Stimulated activated CD8-positive, alpha-beta memory T cell treated with anti-CD3 and anti-CD28 coated beads, Interleukin-7, amount 100 ng/mL, for 1 hour (primary cell): ENCODE measurements at places on chromosomes 1 and 21.

DNA sequence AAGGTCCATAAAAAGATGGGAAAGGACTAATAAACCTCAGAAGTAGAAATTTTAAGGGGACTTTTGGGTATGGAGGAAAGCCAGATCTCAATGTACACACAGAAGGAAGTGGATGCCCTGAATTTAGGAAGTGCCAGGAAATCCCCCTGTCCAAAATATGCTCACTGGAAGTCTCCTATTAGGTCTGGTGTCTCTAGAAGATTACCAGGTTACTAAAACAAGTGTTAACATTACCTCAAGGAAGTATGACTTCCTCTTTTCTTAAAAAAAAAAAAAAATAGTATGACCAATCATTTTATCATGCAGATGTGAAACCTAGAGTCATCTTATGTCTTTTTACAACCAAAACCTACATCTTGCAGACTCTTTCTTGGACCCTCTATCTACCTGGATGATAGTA is 30.7 kb downstream of the CD58 start:
- no peak for DNase-seq

DNA sequence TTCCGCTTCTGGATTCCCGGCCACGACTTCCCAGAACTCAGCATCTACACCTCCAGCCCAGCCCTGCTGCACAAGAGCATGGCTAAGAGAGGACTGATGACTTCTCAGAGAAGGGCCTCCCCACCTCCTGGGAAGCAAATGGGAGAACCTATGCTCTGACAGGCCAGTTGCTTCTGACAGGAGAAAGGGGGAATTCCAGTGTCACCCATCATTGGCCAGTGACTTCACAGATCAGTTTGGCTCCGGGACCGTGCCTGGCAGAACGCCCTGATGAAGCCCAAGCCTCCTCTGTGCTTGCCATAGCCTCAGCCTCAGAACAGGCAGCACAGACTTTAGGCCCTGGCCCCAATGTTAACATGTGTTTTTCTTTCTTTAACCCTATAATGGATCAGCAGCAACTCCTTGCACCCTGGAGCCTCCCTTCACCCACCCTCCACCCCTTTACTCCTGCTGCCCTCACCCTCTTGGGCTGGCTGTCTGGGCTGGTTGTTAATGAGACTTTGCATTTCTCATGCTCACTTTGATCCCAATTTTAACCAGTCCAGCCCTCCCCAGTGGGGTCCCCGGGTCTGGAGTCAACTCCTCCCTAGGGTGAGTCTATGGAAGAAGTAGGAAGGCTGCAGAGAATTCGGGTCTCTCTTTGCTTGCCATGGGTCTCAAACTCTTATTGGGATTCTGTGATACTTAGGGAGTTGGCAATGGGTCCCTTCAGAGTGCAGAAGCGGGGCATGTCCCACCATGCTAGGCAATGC is 42.7 kb upstream of the SLC30A1 start:
- no peak for DNase-seq

GRCh38 chr21:40162075-40162474 is 294.8 kb downstream of the PCP4 start:
- DNase-seq, result no peak

DNA sequence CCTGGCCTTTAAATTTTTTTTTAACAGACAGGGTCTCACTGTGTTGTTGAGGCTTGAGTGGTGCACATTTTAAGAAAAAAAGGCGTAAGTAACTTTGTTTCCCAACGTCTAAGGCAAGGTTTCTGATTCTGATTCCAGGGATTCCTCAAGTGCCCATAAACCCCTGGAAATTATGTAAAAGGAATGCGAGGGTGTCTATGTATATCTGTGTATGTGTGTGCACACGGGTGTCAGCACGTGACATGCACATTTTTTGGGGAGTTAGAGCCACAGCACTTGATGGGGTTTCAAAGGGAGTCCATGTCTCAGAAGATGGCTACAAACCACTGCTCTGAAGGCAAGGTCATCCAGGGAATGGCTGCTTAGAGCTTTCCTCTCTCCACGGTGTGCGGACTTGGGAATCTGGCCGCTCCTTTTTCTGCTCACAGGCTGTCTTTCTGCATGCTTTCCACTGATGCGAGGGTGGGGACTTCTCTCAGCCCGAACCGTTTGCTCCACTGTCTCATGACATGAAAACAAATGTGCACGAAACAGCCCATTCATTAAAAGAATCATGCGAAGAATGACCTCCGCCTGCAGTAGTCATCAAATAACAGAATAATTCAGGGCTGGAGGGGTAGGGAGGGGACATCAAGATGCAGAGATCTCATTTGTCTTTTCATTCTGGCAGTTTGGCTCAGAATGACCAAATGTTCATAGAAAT is 18.7 kb upstream of the RERE start:
- DNase-seq, result no peak

DNA sequence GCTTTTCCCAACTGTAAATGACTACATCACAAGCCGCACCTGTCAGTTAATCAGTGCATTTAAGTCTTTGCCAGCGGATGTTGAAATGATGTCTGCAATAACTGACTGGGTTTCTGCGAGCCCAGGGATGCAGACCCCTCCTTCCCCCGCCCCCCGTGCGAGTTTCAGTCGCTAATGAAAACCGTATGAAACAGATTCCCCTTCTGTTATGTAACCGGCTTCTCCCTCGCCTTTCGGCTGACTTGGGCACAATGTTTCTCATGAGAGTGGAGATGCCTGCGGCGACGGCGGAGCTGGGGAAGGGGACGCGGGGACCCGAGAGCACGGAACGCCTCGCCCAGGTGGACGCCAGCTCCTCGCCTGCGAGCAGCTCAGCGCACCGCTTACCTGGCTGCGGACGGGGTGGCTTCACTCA is 753 bp downstream of the KCNJ6 start:
- no peak for DNase-seq

DNA sequence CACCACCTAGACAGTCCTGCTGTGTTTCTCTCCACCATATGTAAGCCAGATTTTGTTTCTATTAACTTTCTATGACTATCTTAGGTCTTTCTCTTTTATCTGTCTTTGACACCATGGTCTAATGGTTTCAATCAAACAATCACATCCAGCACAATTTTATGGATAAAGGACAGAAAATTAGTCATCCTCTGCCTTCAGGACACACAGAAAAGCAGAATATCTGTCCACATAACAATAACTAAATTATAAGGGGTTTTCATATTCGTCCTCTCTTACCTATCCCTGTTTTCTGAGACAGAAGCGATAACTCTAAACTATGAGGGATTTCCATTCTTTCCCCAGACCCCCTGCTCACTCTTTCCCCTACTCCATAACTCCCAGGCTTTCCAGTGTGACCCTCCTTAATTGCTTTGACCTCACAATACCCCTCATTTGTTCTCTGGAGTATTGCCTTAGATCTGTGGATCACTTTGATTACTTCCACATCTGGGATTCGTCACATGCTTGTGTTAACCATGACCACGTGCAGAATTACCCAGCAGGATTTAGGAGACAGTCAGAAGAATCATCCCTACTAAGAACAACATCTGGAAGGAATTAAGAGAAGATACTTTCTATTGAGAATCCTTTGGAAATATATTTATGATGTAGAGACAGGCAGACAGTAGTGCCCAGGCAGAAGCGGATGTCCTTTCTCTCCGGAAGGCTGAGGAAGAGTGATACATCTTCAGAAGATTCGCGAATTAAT is 108.2 kb upstream of the GREM2 start:
- DNase-seq, result no peak

DNA sequence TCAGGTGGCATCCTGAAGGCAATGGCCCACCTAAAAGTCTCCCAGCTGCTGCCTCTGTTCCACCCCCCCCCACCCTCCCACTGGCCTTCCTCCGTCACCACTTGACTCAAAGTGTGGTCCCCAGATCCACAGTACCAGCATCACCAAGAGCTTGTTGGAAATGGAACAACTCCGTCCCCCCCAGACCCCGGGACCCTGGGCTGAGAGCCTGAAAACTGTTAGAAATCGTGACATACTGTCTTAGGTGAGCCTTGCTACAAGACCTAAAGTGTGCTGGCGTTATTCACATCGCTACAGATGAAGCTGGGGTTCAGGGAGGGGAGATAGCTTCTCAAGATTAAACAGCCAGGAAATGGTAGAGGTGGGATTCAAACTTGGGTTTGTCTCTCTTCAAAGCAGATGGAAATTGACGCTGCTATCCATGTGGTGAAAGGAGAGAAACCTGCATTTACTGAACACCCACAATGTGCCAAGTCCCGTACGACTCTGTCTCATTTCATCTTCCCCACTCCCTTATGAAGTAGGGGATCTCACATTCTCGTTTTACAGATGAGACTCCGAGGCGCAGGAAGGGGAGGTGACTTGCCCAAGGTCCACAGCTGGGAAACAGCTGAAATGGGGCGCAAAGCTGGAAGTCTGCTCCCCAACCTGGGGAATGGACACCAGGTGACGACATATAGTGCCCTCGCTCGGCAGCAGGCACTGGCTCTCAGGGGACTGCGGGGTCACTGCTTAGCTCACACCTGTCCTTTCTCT is 52.8 kb upstream of the IFFO2 start:
- no peak for DNase-seq

DNA sequence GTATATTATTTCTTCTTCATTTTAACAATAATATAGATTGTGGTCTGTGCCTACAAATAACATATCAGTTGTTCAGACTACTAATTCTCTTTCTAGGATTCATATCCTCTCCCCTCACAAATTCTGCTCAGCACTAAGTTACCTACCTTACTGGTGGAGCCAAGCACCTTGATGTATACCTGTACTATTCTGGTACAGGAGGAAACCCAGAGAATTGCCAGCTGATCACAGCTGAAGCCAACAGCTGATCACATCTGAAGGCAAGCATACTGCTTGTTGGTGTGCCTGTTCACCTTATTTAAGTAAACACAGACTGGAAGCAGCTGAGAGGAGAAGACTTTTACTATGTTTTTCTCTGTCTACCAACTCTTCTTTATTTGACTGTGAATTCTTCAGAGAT is 101.8 kb downstream of the PBX1 start:
- DNase-seq, result no peak

- DNase-seq, result no peak
Measured at GRCh38 chr1:16077406-16078245, 4.2 kb upstream of the FAM131C start.

- DNase-seq, result no peak
Measured at GRCh38 chr1:234250747-234251146, 122.5 kb upstream of the COA6 start.

DNA sequence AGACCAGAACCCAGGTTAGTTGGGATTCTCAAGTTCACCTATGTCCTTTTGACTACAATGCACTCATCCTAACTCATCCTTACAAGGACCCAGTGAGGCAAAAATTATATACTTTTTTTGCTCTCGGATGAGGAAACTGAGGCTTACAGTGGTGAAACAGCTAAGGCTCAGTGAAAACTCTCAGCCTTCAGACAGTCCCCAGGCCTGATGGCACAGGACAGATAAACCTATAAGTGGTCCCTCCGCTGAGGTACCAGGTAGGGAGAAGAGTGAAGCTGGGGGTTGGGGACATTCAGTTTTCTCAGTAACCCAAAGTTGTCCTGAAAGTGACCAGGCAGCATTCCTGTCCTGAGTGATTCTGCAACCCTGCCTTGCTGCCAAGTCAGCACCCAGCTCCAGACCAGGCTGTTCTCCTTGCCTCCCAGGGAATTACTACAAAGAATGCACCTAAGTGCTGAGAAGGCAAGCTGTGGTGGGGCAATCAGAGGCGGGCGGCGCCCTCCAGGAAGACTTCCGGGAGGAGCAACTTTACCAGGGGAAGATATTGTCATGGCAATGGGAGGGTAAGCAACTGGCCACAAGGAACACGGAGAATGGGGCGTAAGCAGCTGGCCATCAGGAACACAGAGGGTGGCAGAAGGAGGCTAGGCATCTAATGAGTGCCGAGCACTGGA is 4.6 kb downstream of the TENT5B start:
- no peak for DNase-seq

- no peak for DNase-seq
Measured at GRCh38 chr1:201022820-201023516, 546 bp downstream of the KIF21B start.

DNA sequence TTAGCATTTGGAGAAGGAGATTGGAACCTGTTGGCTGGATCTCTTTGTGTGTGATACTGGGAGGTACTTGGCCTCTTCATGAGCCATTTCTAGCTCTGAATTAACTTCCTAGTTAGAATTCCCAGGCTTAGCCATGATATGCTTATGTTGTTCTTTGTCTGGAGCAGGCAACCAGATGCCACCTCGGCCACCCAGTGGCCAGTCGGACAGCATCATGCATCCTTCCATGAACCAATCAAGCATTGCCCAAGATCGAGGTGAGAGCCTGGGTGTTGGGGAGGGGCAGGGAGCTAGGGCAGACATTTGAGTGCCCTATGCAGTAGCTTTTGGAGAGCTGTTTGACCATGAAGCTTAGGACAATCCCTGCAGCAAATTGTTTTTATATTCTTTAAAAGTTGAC is 26.5 kb upstream of the PIGV start:
- no peak for DNase-seq

DNA sequence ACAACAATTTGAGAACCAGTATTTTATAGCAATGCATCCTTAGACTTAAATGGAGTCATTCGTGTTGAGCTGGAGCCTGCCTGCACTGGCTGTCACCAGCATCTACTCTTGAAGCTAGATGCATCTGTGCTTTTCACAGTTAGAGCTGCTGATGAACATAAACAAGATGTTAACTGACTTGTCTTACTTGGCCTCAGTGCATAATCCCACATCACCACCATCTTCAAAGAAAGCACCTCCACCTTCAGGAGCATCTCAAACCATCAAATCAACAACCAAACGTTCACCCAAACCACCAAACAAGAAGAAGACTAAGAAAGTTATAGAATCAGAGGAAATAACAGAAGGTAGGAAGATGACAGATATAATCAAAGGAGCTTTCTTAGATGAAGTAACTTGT is 71.1 kb downstream of the TPR start:
- no peak for DNase-seq

GRCh38 chr1:71490432-71490831 is 409.6 kb upstream of the ZRANB2 start:
- no peak for DNase-seq

GRCh38 chr1:204331847-204332487 is 27.8 kb downstream of the PLEKHA6 start:
- no peak for DNase-seq

- no peak for DNase-seq
Measured at GRCh38 chr1:24932284-24932683, 2.2 kb upstream of the RUNX3 start.

- no peak for DNase-seq
Measured at GRCh38 chr1:222631611-222632208, 13.8 kb downstream of the MIA3 start.

DNA sequence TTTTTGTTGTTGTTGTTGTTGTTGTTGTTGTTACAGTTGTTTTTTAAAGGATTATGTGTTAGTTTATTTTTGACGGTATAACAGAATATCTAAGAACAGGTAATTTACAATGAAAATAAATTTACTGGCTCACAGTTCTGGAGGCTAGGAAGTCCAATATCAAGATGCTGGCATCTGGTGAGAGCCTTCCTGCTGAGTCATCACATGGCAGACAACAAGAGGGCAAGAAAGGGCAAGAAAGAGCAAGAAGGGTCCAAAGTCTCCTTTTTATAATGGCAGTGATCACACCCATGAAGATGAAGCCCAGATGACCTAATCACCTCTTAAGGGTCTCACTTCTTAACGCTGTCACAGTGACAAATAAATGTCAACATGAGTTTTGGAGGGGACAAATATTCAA is 142.1 kb downstream of the NEGR1 start:
- DNase-seq, result no peak
